Naive B cell (primary cell): ENCODE measurements at places on chromosomes 2 and 18. TPM values are rescaled to one million over a fixed set of nuclear protein-coding genes. Genes with fewer than 3 reads are reported as not detected.

DNA sequence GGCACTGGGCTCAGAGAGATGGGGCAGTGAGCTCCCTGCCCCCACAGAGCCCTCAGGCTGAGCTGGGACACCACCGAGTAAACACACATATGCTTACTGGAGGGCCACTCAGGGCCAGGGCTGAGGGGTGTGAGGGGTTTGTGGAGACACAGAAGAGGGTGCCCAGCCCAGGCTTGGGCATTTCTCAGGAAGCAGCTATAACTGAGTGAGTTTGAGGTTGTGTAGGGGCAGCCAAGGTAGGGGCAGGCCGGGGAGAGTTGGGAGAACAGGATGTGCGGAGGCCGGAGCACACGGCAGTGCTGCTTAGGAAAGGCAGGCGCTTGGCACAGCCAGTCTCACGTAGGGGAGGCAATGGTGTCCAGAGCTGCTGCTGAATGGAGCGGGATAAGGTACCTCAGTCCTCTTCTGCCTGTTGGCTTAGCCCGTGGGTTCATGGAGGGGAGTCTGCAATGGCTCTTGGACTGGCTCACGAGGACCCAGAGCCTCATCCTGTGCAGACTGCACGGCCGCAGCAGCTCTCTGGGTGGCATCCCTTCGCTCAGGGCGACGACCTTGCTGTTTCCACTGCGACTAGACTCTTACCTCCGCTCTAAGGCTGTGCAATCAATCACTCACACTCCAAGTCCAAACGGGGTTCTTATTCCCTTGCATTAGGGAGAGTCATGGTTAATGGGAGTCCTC lies 466.1 kb upstream of the HS6ST1 start:
- no peak for DNase-seq
- H3K36me3 ChIP-seq = no peaks in the 10 kb centered on the region
- no peak overlapping the region for H3K27ac ChIP-seq
- no peak overlapping the region for H3K4me3 ChIP-seq
- no peaks in the 10 kb centered on the region for H3K4me1 ChIP-seq
- peaks cover 14% of the 10 kb centered on the region for H3K27me3 ChIP-seq

TAF4B gene
- 11.3 TPM for polyA plus RNA-seq

GRCh38 chr2:105802587-105802986 lies 57.9 kb downstream of the NCK2 start:
- DNase-seq = peak; percentile 81
- H3K4me3 ChIP-seq = peak overlapping the region; percentile 82
- peak overlapping the region; percentile 98 for H3K27ac ChIP-seq
- H3K27me3 ChIP-seq = no peaks in the 10 kb centered on the region
- peaks cover 16% of the 10 kb centered on the region for H3K36me3 ChIP-seq

GRCh38 chr2:96538487-96539214 lies 2.1 kb downstream of the ARID5A start:
- H3K27ac ChIP-seq = peak overlapping the region; percentile 98
- H3K4me1 ChIP-seq = peaks cover 40% of the 10 kb centered on the region
- DNase-seq = peak; percentile 87
- no peaks in the 10 kb centered on the region for H3K27me3 ChIP-seq
- peak overlapping the region; percentile 95 for H3K4me3 ChIP-seq

DNA sequence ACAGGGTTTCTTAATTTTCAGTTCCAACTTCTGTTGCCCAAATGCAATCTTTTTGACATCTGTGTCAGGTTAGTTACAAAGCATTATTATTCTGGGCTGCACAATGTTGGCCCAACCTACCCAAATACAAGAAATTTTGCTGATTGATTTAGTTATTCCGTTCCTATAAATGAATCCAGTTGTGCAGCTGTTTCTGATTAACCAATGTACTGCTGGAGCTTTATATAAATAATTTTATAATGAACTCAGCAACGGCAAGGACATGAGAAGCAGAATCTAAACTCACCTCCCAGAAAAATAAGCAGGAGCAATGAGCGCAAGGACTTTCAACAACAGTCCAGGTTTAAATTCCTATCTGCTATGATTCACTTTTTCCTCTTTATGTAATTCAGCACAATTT lies 76.3 kb upstream of the WIPF1 start:
- H3K4me3 ChIP-seq = no peak overlapping the region
- H3K36me3 ChIP-seq = peaks cover 18% of the 10 kb centered on the region
- H3K27me3 ChIP-seq = no peaks in the 10 kb centered on the region
- no peak for DNase-seq

DNA sequence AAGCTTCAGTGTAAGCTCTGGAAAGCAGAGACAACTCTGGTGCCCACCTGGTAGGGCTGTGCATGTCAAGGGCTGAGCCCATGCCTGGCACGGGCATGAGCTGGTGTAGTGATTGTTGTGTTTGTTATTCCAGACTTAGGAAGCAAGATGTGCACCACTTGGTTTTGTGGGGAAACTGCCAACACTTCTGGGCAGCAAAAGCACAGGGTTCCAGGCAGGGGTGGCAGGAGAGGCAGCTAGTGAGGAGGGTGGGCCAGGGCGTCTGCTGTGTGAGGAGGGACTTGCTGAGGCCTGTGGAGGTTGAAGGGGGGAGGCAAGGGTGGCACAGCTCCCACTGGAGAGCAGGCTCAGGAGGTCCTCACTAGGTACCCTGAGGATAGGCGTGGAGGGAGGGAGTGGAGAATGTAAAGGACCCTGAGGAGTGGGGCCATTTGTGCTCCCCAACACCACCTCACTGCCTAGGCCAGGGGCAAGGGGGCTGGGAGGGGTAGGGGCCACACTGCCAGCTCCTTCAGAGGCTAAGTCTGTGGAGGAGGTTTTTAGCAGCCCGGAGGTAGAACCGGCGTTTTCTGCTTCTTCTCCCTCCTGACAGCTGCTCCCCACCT lies 104.0 kb upstream of the POU3F3 start:
- peaks cover 16% of the 10 kb centered on the region for H3K27me3 ChIP-seq
- H3K27ac ChIP-seq = no peak overlapping the region
- no peak for DNase-seq
- H3K36me3 ChIP-seq = no peaks in the 10 kb centered on the region
- H3K4me1 ChIP-seq = no peaks in the 10 kb centered on the region

IRS1 gene
- polyA plus RNA-seq = 0.81 TPM

SNRNP200 gene
- polyA plus RNA-seq = 68.5 TPM

GRCh38 chr2:224142397-224143312 lies 103.6 kb upstream of the SERPINE2 start:
- H3K27ac ChIP-seq = no peak overlapping the region
- H3K36me3 ChIP-seq = no peaks in the 10 kb centered on the region
- H3K4me1 ChIP-seq = no peaks in the 10 kb centered on the region
- DNase-seq = no peak
- peaks cover 19% of the 10 kb centered on the region for H3K27me3 ChIP-seq

DNA sequence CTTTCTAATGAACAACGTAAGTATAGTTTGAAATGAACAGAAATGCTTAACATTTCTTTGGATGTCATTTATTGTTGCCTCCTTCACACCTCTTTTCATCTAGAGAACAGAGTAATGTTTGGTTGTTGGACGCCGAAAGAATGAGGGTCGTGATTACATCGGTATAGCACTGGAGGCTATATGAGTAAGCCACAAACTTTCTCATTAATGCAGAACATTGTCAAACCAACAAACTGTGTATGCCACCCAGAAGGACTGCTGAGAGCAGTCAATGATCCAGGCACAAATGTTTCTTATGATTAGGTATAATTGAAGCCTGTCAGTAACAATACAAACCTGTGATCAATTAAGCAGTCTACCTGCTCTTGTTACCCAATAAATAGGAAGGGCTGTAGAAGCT lies 1494.7 kb upstream of the NXPH2 start:
- H3K4me1 ChIP-seq = no peaks in the 10 kb centered on the region
- DNase-seq = no peak
- H3K4me3 ChIP-seq = no peak overlapping the region
- no peak overlapping the region for H3K27ac ChIP-seq

- no peak for DNase-seq
- H3K36me3 ChIP-seq = no peaks in the 10 kb centered on the region
- H3K4me3 ChIP-seq = no peak overlapping the region
- H3K27me3 ChIP-seq = no peaks in the 10 kb centered on the region
- no peak overlapping the region for H3K27ac ChIP-seq
Measured at GRCh38 chr2:80473796-80474195, 169.2 kb upstream of the LRRTM1 start.

MEP1B gene
- not detected for polyA plus RNA-seq

DNA sequence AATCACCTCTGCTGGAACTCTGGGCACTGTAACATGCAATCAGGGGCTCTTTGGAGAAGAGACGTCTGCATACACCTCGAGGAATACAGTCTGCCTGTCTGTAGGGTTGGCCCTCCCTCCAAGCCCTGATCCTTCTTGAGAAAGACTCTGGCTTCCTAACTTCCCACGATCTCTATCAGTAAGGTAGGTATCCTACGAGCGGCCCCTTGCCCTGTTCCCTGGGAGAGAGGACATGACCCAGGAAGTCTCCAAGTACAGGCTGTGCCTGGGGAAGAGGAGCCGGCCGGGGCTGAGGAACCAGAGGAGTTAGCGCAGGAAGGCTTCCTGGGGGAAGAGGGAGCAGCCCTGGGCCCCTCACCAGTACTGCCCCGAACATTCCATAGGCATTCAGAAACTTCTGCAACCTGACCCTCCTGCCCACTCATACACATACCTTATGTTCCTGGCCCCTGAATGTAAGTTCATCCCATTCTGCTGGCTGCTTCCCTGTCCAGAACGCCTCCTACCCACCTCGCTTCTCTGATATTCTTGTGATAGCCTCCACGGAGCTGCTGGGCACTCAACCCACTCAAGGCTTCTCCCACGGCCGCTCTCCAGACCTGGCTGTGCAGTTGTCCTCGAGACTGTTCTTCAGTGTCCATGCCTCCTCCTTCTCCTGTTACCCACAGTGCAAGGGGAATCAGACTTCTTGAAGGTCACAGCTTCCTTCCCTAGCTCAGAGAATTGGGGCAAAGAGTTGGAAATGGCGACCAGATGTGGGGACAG lies 116.1 kb downstream of the CYP26B1 start:
- no peak overlapping the region for H3K27ac ChIP-seq
- peaks cover 5% of the 10 kb centered on the region for H3K27me3 ChIP-seq
- H3K4me3 ChIP-seq = no peak overlapping the region
- H3K4me1 ChIP-seq = no peaks in the 10 kb centered on the region
- no peak for DNase-seq

GRCh38 chr2:168120730-168121129 lies 126.7 kb downstream of the STK39 start:
- H3K27ac ChIP-seq = no peak overlapping the region
- no peaks in the 10 kb centered on the region for H3K27me3 ChIP-seq
- DNase-seq = no peak
- no peaks in the 10 kb centered on the region for H3K36me3 ChIP-seq
- H3K4me1 ChIP-seq = no peaks in the 10 kb centered on the region
- H3K4me3 ChIP-seq = no peak overlapping the region

GKN2 gene
- polyA plus RNA-seq = not detected

DNA sequence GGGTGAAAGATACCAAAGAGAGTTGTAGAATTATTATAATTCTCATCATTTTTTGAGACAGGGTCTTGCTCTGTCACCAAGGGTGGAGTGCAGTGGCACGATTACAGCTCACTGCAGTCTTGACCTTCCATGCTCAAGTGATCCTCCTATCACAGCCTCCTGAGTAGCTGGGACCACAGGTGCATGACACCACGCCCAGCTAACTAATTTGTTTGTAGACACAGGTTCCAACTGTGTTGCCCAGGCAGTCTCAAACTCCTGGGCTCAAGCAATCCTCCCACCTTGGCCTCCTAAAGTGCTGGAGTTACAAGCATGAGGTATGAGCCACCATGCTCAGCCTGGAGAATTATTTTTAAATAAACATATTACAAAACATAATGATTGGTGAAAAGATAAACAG lies 92.8 kb upstream of the MSH6 start:
- H3K36me3 ChIP-seq = no peaks in the 10 kb centered on the region
- no peaks in the 10 kb centered on the region for H3K27me3 ChIP-seq
- no peak for DNase-seq
- no peak overlapping the region for H3K27ac ChIP-seq

ALKAL2 gene
- polyA plus RNA-seq = not detected

GRCh38 chr2:4828682-4829374 lies 863.4 kb upstream of the SOX11 start:
- H3K4me1 ChIP-seq = no peaks in the 10 kb centered on the region
- H3K36me3 ChIP-seq = no peaks in the 10 kb centered on the region
- H3K4me3 ChIP-seq = no peak overlapping the region
- H3K27ac ChIP-seq = no peak overlapping the region
- no peak for DNase-seq

UGT1A8 gene
- polyA plus RNA-seq = not detected

- H3K27ac ChIP-seq = no peak overlapping the region
- no peaks in the 10 kb centered on the region for H3K4me1 ChIP-seq
- no peak for DNase-seq
Measured at GRCh38 chr2:128227862-128228261, 90.8 kb downstream of the HS6ST1 start.

GRCh38 chr2:145975406-145975805 lies 1455.5 kb upstream of the ZEB2 start:
- no peak for DNase-seq
- H3K27me3 ChIP-seq = no peaks in the 10 kb centered on the region
- H3K4me1 ChIP-seq = no peaks in the 10 kb centered on the region
- no peak overlapping the region for H3K27ac ChIP-seq
- no peak overlapping the region for H3K4me3 ChIP-seq

DNA sequence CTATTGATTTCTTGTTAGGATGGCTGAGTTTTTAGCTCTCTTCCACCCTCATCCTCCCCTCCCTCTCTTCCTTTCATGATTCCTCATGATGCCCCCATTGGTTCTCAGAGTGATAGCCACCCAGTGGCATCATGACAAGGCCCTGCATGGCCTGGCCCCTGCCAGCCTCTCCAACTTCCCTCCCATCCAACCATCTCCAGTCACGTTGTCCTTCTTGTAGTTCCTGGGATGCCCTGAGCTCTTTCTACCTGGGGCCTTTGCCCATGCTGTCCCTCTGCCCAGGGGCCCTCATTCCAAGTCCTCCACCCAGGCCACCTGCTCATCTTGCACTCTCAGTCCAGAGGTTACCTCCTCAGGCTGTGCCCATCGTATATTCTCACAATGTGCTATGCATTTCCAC lies 247.5 kb downstream of the TFCP2L1 start:
- no peaks in the 10 kb centered on the region for H3K27me3 ChIP-seq
- H3K36me3 ChIP-seq = no peaks in the 10 kb centered on the region
- no peak overlapping the region for H3K27ac ChIP-seq
- no peak for DNase-seq

CCDC121 gene
- 1.3 TPM for polyA plus RNA-seq

HOXD12 gene
- not detected for polyA plus RNA-seq

DNA sequence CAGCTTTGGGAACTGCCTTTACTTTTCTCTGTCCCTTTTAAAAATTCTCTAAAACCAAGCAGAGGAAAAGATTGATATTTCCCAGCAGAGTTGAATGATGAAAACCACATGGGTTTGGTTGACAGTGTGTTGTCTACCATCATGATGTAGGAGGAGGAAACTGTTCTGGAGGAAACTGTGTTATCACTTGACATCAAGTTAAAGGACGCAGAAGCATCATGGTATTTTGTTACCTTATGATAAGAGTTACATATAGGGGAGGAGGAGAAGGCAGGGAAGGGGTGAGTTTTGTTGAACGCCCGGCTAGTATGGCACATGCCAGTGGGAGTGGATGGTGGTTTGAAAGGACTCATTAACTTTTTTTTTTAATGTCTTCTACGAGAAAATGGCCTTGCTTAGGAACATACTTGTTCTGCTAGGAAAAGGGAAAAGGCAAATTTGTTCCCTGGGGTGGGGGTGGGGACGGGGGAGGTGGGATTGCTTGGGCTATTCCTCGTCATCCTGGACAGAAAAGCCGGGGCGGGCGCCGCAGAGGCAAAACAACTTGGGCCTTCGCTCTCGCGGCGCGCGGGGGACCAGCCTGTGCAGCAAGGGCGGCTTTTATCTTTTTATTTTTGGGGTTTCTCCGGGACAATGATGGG lies 766 bp downstream of the TMEM17 start:
- DNase-seq = no peak
- H3K4me1 ChIP-seq = peaks cover 8% of the 10 kb centered on the region
- no peak overlapping the region for H3K27ac ChIP-seq
- H3K27me3 ChIP-seq = peaks cover 6% of the 10 kb centered on the region

HOXD9 gene
- not detected for polyA plus RNA-seq
